Lung (tissue), 17 donors: ENCODE measurements at places on chromosomes 3 and 15. TPM values are rescaled to one million over a fixed set of nuclear protein-coding genes. Genes with fewer than 3 reads are reported as not detected.

The MME gene
- total RNA-seq: 41.0 TPM

The FOXP1 gene
- total RNA-seq: 121 TPM

The ZPLD1 gene
- not detected for total RNA-seq

The DUOX1 gene
- 363 TPM for total RNA-seq

The CORO2B gene
- total RNA-seq: 12.5 TPM

The SCG5 gene
- total RNA-seq: 0.77 TPM

The SNURF gene
- total RNA-seq: 78.4 TPM

The APBA2 gene
- total RNA-seq: 5.2 TPM

The NAALADL2 gene
- total RNA-seq: 8.5 TPM

The LMAN1L gene
- not detected for total RNA-seq

The PLA1A gene
- 7.3 TPM for total RNA-seq

The STRIT1 gene
- total RNA-seq: not detected

The GPR149 gene
- total RNA-seq: not detected

The GLDN gene
- total RNA-seq: 0.82 TPM

The TIMP4 gene
- 0.48 TPM for total RNA-seq

The ARL6IP5 gene
- 132 TPM for total RNA-seq

The MASP1 gene
- 0.71 TPM for total RNA-seq

The CHST2 gene
- total RNA-seq: 53.3 TPM

The SCAANT1 gene
- total RNA-seq: not detected

The KCNAB1 gene
- total RNA-seq: 0.82 TPM

The KPNA4 gene
- 35.9 TPM for total RNA-seq

The NEK11 gene
- total RNA-seq: 36.3 TPM

The GASK1A gene
- total RNA-seq: 8.2 TPM

The TRH gene
- total RNA-seq: not detected

The ROPN1 gene
- total RNA-seq: not detected

The LSAMP gene
- total RNA-seq: 21.9 TPM

The SNTN gene
- 51.0 TPM for total RNA-seq

The BNC1 gene
- 0.40 TPM for total RNA-seq

The CDAN1 gene
- total RNA-seq: 15.2 TPM

The ULK4 gene
- total RNA-seq: 21.1 TPM
